ENCODE measurements at places on chromosomes 5 and 9. TPM values are rescaled to one million over a fixed set of nuclear protein-coding genes. Genes with fewer than 3 reads are reported as not detected.

SPINK4 gene
- polyA plus RNA-seq, result not detected

FOXI1 gene
- not detected for polyA plus RNA-seq

TSLP gene
- not detected for polyA plus RNA-seq

TTC23L gene
- not detected for polyA plus RNA-seq

TOR1A gene
- polyA plus RNA-seq, result 48.9 TPM

LCN10 gene
- polyA plus RNA-seq, result 1.1 TPM

PCDHA6 gene
- not detected for polyA plus RNA-seq

INSL6 gene
- polyA plus RNA-seq, result 0.15 TPM

CHSY3 gene
- polyA plus RNA-seq, result not detected

INVS gene
- 10.2 TPM for polyA plus RNA-seq

PFN3 gene
- polyA plus RNA-seq, result not detected

NMUR2 gene
- not detected for polyA plus RNA-seq

PRDM9 gene
- not detected for polyA plus RNA-seq

LECT2 gene
- polyA plus RNA-seq, result not detected

DOK3 gene
- 0.25 TPM for polyA plus RNA-seq

BRINP1 gene
- polyA plus RNA-seq, result not detected

IRX1 gene
- not detected for polyA plus RNA-seq

WDR31 gene
- 0.48 TPM for polyA plus RNA-seq

SMU1 gene
- 30.0 TPM for polyA plus RNA-seq

SELENOP gene
- polyA plus RNA-seq, result not detected

BRD3OS gene
- polyA plus RNA-seq, result 28.1 TPM

COMMD10 gene
- 43.5 TPM for polyA plus RNA-seq

TEK gene
- polyA plus RNA-seq, result not detected

TMEM174 gene
- not detected for polyA plus RNA-seq

SLC25A48 gene
- polyA plus RNA-seq, result not detected

PRXL2C gene
- 4.8 TPM for polyA plus RNA-seq

FOXD4L5 gene
- not detected for polyA plus RNA-seq

PDGFRB gene
- not detected for polyA plus RNA-seq

FAM78A gene
- polyA plus RNA-seq, result 24.8 TPM

PCDHGA12 gene
- polyA plus RNA-seq, result not detected

CTXN3 gene
- polyA plus RNA-seq, result not detected

ADAMTSL2 gene
- polyA plus RNA-seq, result 0.16 TPM

PIP5K1B gene
- 0.54 TPM for polyA plus RNA-seq

GMCL2 gene
- not detected for polyA plus RNA-seq

BNC2 gene
- polyA plus RNA-seq, result not detected

PLEKHG4B gene
- polyA plus RNA-seq, result not detected

CEL gene
- polyA plus RNA-seq, result not detected

TMC1 gene
- polyA plus RNA-seq, result not detected

TMEM252 gene
- polyA plus RNA-seq, result not detected

MAMDC2 gene
- not detected for polyA plus RNA-seq

QRFP gene
- polyA plus RNA-seq, result not detected

HRH2 gene
- polyA plus RNA-seq, result 5.0 TPM

FCN2 gene
- polyA plus RNA-seq, result not detected

F2RL2 gene
- polyA plus RNA-seq, result 0.46 TPM

HABP4 gene
- polyA plus RNA-seq, result 15.9 TPM

CYLC2 gene
- not detected for polyA plus RNA-seq

FSTL4 gene
- not detected for polyA plus RNA-seq

RANBP3L gene
- polyA plus RNA-seq, result not detected

GAPT gene
- 0.54 TPM for polyA plus RNA-seq

MYOZ3 gene
- polyA plus RNA-seq, result not detected

LOX gene
- polyA plus RNA-seq, result 0.18 TPM
